ENCODE measurements at places on chromosomes 1 and 21.
A peak's percentile ranks its signal among the peaks of the same experiment; 100 is the strongest.

- DNase-seq = no peak
Measured at GRCh38 chr1:67898033-67898726, 64.9 kb upstream of the GNG12 start.

DNA sequence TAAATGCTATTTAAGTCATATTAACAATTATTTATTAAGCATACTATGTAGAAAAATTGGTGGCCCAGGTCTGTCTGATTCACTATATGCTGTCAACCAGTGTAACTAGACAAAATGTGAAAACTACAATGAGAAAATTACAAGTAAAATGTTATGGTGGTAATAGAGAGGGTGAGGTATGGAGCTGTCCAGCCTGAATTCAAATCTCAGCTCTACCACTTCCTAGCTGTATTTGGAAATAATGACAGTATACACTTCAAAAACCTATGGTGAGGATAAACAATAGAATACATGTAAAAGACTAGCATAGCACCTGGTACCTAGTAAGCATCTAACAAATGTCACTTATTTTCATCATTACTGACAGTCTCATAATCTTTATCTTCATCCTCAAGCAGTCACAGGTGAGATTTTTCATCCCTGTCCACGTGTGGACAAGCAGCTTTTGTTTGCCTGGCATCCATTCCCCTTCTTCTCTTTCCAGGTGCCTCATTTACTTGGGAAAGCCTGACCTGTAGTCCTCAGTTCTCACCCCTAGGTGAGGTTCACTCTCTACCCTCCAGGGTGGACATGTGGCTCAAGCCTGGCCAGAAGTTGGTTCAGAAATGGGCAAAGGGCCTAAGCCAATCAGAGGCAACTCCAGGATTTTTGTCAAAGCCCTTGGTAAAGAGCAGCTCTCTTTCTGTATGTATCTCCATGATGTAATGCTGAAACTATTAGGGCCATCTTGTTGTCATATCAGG, 29.5 kb downstream of the EGLN1 start:
- no peak for DNase-seq

DNA sequence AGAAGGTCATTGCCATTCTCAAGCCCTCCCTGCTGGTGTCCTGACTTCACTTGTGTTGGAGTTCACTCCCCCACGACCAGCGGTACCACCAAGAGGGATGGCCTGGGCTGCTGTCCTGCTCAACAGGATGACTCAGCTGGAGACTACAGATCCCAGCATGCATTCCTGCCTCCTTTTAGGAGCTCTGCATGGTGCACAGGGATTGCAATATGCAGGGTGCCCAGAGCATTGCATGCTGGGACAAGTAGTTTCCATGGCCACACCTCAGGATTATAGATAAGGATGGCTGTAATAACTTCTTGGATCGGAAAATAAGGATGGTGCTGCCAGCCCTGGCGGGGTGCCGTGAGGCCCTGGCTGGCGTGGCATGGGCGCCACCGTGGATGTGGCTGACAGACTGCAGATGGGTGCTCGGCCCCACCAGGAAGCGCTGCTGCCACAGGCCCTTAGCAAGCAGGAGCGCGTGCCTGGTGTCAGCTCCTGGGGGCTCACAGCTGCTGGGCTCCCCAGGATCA, 150.0 kb downstream of the CASZ1 start:
- no peak for DNase-seq

GRCh38 chr1:61090546-61091202, 8.3 kb downstream of the NFIA start:
- DNase-seq = no peak

DNA sequence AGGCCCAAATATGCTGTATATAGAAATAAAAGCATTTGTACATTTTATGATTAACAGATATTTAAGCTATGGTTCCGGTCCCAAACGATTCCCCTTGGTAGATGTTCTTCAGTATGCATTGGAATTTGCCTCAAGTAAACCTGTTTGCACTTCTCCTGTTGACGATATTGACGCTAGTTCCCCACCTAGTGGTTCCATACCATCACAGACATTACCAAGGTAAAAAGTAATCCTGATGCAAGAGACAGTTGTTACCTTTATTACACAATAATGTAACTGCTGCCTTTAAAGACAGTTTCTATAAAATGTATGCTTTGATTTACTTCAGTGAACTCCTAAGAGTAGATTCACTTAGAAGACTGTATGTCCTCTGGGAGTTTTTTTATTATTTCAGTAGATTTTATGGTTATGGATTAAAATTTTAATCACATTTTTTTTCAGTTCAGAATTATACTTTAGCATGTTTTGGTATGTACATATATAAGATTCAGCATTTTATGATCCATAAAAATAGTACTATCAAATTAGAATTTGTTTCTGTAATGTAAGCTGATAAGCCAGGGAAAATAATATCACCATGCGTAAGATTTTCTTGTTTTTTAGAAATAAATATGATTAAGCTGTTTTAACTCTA, 96.5 kb downstream of the USP25 start:
- peak; percentile 16 for DNase-seq

- no peak for DNase-seq
Measured at GRCh38 chr1:15362096-15362736, 47.5 kb upstream of the EFHD2 start.

GRCh38 chr21:41368735-41369104, 6.9 kb downstream of the MX2 start:
- no peak for DNase-seq

- DNase-seq = no peak
Measured at GRCh38 chr1:58695206-58695605, 4.7 kb downstream of the MYSM1 start.

- DNase-seq = no peak
Measured at GRCh38 chr1:119159111-119159510, 18.7 kb upstream of the WARS2 start.

DNA sequence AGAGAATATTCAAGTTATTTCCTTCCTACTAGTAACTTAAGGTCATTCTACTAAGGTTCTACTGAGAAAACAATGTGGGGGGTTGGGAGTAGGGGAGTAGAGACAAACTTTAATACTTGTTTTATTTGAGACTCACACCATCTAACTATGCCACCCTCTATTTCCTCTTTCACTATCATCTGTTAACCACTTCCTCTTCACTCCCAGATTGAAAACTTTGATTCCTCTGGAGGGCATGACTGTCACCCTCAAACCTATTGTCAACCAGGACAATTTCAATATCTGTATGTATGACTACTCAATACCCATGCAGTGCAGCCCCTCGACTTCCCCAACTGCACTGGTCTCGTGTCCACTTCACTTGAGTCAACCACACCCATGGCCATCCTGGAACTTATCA, 165.6 kb upstream of the POGK start:
- no peak for DNase-seq

DNA sequence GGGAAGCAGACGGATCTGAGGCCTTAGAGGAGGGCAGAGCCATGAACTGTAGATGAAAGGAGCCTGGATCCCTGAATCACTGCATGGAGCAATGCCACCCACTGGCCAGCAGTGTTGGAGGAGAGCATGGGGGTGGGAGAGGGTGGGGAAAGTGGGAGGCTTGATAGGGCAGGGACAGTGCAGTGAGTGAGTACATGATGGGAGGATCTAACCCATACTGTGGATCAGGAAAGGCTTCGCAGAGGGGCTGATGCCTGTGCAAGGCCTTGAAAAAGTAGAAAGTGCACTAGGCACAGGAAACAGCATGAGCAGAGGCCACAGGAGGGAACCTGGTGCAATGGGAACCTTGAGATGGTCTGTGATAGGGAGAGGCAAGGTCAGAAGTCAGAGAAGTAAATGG, 391.9 kb downstream of the PTPRU start:
- DNase-seq = no peak

DNA sequence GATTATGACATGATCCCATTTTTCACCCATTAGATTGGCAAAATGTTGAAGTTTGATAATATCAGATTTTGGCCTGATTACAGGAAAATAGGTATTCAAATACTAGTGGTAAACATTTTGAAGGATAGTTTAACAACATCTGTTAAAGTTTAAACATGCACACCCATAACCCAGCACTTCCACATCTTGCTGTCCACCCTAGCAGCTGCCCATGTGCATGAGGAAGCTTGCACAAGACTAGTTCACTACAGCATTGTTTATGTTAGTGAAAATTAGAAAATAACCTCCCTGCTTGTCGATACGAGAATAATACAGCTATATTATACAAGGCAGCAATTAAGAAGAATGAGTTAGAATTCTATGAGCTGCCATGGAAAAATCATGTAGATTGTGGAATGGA, 127.6 kb downstream of the C1orf21 start:
- no peak for DNase-seq

GRCh38 chr1:221704306-221704705, 37.6 kb downstream of the DUSP10 start:
- DNase-seq = no peak
